ENCODE measurements at places on chromosomes 11 and 22.

GRCh38 chr11:126140926-126141280 lies 70.5 kb downstream of the RPUSD4 start:
- no peak for DNase-seq

- DNase-seq: no peak
These were observed 30.2 kb downstream of the C11orf91 start for GRCh38 chr11:33670250-33671011.

- no peak for DNase-seq
These were observed 1549.4 kb downstream of the LRRC4C start for GRCh38 chr11:39910087-39910486.

GRCh38 chr22:36334821-36335603 lies 52.8 kb downstream of the MYH9 start:
- DNase-seq: no peak

DNA sequence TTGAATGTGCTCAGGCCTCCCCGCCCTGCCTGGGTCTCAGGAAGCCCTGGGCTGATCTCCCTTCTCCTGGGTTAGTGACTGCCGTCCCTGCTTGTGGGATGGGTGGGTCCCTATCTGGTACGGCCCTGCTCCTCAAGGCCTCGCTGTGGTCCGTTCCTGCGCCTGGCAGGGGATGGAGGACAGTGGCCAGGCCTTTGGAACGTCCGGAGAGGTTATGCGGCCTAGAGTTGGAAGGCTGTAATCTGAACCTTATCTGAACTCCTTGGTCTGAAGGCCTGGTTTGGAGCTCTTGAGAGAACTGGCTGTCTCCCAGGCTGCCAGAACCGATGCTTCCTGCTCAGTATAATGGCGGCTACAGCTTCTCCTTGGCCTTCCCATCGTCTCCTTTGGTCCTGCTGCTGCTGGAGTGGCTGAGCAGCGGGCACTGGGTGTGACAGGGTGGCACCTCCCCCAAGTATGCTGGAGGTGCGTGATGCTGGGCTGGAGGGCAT lies 72.8 kb downstream of the FLI1 start:
- DNase-seq: no peak

GRCh38 chr11:122556605-122557004 lies 98.9 kb upstream of the UBASH3B start:
- no peak for DNase-seq

DNA sequence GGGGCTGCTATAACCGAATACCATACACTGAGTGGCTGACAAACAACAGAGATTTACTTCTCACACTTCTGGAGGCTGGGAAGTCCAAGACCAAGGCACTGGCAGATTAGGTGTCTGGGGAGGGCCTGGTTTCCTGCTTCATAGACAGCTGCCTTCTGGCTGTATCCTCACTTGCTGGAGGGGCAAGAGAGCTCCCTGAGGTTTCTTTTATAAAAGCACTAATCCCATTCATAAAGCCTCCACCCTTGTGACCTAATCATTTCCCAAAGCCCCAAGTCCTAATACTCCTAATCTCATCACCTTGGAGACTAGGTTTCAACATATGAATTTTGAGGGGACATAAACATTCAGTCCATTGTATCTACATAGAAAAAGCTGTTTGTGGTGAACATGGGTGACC lies 131.8 kb downstream of the KIRREL3 start:
- no peak for DNase-seq

DNA sequence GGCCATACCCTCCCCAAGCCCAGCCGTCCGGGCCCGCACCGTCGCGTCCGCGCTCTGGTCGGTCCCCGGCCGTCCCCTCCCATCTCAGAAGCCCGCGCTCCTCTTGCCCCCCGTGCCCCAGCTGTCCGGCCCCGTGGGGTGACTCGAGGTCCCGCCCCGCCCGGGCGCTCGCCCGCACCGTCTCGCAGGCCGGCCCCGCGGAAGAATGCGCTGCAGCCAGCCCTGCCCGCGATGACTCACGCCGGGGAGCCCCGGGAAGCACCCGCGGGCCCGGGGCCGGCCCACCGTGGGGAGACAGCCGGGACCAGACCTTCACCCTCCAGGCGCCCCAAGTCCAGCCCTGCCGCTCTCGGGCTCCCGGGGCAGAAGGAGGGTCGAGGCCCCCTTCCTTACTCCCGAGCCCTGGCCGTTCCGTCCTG lies 320 bp upstream of the PHLDA2 start:
- DNase-seq: no peak

- no peak for DNase-seq
These were observed 37.7 kb downstream of the DDI1 start for GRCh38 chr11:104073950-104074705.

GRCh38 chr11:68373189-68373814 lies 60.9 kb downstream of the LRP5 start:
- no peak for DNase-seq

- DNase-seq: no peak
These were observed 81.5 kb upstream of the MYOD1 start for GRCh38 chr11:17637901-17638300.

DNA sequence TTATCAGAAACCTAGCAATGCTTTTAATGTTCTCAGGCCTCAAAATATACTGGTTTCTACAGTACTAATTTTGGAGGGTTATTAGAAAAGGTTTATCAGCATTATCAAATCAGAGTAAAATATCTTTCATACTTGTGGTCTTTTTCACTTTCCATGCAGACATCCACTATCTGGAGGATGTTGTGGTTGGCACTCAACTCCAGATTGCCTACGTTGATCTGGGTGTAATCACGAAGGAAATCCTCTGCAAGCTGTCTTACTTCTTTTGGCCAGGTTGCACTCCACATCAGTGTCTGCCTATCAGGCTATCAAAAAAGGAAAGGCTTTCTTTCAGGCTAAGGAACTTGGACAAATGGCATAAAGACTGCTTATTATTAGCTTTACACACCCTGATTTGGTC lies 11.6 kb downstream of the DDX17 start:
- no peak for DNase-seq

DNA sequence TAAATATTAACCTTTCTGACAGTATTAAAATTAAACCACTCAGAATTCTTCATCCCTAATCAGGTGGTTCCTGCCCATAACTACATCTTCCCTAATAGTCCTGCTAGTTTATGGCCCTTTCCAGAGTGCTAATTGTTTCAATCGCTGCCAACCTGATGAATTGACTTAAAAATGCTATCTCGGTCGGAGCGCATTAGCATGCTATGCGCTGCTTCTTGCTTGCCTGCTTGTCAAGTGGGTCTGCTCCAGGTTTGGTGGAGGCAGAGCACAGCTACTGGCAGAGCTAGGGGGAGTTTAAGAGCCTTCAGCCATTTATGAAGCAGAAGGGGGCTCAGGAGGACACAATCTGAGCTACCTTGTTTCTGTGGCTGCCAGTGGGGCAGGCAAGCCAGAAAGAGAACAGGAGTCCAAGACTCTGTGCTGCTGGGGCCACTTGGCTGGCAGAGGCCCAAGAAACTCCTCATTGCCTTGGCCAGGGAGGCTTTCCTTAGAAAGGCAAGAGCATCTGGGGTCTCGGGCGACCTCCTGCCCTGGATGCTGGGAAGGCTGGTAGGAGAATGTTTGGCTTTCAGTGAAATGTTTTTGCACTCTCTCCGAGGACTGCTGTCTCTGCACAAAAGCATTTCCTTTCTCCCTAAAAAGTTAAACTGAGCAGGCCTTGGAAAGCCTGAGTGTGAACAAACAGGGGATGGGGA lies 62.1 kb upstream of the PHOX2A start:
- no peak for DNase-seq

- DNase-seq: no peak
These were observed 23.9 kb downstream of the DLG2 start for GRCh38 chr11:85603220-85603619.

DNA sequence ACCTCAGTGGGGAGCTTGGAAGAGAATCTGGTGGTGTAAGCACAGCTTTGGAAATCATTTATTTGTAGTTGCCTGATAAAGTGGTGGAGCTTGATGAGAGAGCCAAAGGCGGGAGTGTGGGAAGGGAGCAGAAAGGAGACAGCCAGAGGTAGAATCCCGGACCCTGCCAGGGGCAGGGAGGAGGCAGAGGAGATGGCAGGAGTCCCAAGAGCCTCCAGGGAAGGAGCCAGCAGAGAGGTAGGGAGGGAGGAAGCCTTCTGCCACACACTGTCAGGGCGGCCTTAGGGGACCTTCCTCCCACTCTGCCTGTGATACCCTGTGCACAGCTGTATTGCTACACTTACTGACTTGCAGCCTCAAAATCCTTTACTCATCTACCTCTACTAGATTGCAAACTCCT lies 15.4 kb downstream of the SCUBE2 start:
- DNase-seq: no peak

DNA sequence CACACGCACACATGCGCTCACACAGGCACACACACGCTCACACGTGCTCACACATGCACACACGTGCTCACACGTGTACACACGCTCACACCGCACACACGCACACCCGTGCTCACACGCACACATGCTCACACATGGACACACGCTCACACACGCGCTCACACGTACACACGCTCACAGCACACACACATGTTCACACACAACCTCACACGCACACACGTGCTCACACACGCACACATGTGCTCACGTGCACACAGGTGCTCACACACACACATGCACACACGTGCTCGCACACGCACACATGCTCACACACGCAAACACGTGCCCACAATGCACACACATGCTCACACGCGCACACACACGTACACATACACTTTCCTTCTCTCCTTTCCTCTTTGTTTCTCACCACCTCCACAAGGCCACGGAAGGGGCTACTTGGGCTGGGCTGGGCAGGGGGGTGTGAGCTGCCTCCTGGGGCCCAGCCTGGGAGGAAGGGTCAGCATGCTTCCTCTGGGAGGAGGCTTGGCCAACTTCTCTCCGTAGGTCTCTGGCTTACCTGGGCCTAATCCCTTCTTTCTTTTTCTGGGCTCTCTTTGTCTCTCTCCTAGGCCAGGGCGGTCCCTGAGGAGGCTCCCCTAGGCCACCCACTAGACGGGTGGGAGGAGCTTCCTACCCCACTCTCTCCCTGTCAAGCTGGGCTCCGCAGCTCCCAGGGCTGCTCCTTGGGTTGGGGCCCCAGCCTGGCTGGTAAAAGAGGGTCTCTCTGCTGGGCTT lies 34.5 kb upstream of the PARVG start:
- no peak for DNase-seq

GRCh38 chr11:100630898-100631297 lies 56.2 kb upstream of the ARHGAP42 start:
- DNase-seq: no peak

DNA sequence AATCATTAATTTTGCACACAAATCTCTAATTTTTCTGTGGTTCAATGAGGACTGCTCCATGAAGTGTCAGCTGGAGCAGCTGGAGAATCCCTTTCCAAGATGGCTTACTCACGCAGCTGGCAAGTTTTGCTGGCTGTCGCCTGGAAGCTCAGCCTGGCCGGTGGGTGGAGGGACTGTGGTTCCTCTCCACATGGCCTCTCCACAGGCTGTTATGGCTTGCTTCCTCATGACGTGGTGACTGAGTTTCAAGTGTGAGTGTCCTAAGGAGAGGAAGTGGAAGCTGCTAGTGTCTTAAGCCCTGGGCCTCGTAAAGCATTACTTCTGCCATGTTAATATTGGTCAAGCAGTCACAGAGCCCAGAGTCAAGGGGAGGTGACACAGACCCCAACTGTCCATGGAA lies 14.0 kb upstream of the NRIP3 start:
- no peak for DNase-seq

DNA sequence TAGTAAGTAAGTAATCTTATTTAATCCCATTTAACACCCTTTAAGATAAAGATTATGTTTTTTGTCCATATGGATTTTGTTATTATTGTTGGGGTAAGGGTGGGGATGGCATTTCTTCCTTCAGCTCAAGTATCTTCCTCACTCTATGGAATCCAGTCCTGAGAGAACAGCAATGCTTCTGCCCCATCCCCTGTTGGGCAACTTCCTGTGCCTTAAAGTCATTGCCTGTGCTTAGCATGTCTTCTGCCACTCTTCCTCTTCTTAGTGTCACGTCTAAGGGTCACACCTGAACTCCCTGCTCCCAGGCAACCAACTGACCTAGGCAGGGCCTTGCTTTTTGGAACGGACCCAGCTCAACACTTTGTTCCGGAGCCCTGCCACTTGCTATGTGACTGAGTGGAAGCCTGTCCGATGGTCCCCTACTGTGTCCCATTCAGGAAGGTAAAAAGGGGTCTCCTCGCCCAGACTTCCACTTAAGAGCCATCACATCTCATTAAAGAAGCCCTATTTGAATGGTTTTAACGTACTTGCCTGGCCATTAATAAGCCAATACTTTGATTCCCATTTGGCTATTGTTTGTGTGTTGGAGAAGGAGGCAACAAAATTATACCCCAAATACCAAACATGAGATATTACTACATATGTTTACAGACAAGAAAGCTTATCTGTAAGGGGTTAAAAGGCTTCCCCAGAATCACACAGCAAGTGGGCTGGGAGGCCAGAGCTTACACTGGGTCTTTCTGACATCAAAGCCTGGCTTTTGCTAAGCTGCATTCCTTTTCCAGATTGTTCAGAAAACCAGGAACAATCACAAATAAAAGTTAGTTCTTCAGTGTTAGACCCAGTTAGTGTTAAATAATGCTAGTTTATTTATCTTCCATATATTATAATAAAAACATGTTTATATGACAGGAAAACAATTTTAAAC lies 59.2 kb downstream of the RAB38 start:
- DNase-seq: no peak

- DNase-seq: no peak
These were observed 953 bp upstream of the PACS1 start for GRCh38 chr11:66068923-66069714.

DNA sequence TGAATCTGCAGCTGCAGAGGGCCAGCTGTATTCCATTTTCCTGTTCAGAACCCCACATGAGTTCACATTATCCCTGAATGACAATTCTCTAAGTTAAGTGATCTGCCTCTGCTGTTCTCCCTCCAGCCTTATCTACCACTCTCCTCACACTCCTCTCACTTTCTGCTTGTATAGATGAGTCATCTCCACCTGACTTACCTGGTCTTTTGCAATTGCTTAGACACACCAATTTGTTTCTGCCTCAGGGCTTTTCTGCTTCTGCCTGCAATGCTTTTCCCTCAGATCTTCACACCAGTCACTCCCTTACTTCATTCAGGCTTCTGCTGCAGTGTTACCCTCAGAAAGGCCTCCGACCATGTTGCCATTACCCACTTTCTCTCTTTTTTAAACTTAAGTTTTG lies 118.1 kb downstream of the ATM start:
- DNase-seq: no peak

DNA sequence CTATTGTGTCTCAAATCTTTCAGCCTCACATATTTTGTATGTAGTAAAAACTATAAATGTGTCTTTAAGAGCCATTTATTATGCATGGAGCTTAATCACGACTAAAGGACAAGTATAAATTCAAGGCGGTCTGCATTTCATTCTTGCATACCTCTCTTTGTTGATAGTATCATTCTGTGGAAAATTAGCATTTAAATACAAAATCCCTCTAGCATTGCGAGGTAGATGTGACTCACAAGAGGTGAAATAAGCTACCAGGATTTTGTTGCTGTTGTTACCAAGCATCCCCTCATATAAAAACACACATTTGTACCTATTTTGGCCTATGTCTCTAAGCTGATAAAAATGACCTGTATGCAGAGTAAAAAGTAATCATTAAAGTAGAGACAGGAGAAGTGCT lies 537.4 kb upstream of the LUZP2 start:
- no peak for DNase-seq

- DNase-seq: no peak
These were observed 879.3 kb downstream of the DLG2 start for GRCh38 chr11:84747871-84748270.

- no peak for DNase-seq
These were observed 771.7 kb downstream of the TBC1D22A start for GRCh38 chr22:47533961-47534803.

GRCh38 chr11:6437993-6438392 lies 2.8 kb downstream of the HPX start:
- no peak for DNase-seq
